Stimulated activated CD4-positive, alpha-beta T cell treated with anti-CD3 and anti-CD28 coated beads, Interleukin-4, amount 100 ng/mL, for 4 hours (primary cell): ENCODE measurements at places on chromosomes 6 and 20.

- DNase-seq, result no peak
Observed at GRCh38 chr6:114218437-114219340, 124.1 kb downstream of the HS3ST5 start.

- no peak for DNase-seq
Observed at GRCh38 chr20:60715172-60715571, 536.9 kb upstream of the CDH4 start.

- DNase-seq, result no peak
Observed at GRCh38 chr20:51185277-51185676, 162.4 kb upstream of the KCNG1 start.

- DNase-seq, result no peak
Observed at GRCh38 chr20:61835791-61836350, 229.8 kb downstream of the TAF4 start.

DNA sequence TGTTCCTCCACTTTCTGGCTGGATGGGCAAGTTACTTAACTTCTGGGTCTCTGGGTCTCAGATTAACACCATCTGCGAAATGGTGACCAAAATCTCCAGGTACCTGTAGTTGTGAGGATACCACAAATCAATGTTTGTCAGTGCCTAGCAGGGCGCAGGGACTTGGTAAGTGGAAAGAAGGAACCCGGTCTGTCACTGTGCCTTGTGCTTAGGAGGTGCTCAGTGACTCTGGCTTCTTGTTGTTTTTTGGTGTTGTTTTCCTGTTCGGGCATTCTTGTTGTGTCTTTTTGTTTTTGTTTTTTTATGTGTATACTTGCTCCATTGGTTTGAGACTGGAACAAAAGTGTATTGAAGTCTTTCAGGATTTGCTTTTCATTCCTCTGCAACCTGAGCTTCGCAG, 17.8 kb downstream of the TM9SF4 start:
- no peak for DNase-seq

- no peak for DNase-seq
Observed at GRCh38 chr6:121826156-121826810, 390.8 kb downstream of the GJA1 start.

DNA sequence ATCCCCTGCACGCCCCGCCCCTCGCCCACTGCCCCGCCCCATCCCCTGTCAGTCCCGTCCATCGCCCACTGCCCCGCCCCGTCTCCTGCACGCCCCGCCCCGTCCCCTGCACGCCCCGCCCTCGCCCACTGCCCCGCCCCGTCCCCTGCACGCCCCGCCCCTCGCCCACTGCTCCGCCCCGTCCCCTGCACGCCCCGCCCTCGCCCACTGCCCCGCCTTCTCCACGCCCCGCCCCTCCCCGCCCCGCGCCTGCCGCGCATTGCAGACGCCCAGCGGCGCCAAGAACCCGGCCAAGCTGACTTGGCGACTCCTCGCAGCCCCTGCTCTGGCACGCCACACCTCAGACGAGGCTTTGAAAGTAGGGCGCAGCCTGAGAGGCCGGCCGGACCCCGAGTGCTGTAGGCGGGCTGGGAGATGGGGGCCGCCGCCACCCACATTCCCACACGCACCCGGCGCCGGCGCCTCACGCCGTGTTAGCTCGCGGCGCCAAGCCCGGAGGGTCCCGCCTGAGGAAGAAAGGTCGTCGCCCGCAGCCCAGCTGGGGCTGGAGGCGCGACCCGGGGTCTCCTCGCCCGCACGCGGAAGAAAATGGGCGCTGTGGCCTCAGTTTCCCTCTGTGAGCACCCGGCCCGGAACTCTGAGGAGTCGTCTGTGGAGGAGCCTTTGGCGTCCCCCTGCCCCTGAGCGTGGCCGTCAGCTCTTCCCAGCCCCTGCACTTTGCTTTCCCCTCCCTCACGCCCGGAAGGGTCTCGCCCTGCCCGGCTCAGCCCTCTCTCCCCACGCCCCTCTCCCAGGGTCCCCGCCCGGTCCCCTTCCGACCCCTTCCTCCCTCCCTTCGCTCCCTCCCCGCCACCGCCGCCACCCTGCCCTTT, at the start of gene RAD21L1:
RAD21L1 (plus strand) TSS at position 262 of the 872 bp plus-strand sequence. CDS start 2,410 bp downstream, outside the sequence.
- DNase-seq, result peak; percentile 71

DNA sequence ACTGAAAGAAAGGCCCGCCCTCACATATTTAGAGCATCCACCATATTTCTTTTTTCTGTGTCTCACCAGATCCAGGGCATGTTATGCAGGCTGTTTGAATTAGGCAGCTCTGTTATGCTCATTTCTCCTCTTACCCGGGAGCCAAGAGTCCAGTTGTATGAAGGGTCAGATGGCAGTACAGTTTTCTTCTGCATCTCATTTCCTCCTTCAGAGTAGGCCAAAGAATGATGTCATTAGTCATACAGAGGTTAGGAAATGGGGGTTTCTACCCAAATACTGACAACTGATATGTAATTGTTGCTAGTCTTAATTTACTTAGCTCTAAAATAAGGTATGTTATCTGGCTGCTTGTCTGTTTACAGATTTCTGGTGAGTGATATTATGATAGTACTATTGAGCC, 130.8 kb downstream of the SOBP start:
- DNase-seq, result no peak

DNA sequence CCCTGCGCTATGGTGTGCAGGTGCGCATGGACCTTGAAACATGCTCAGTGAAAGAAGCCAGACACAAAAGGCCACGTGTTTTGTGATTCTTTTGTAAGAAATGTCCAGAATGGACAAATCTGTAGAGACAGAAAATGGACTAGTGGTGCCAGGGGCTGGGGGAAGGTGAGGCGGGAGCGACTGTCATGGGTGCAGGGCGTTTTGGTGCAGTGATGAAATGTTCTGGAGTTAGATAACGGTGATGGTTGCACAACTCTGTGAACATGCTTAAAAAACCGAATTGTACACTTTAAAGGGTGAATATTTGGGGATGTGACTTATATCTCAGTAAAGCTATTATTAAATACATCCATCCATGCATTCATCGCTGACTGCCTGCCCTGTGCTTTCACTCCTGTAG, 31.7 kb upstream of the NTSR1 start:
- DNase-seq, result no peak

DNA sequence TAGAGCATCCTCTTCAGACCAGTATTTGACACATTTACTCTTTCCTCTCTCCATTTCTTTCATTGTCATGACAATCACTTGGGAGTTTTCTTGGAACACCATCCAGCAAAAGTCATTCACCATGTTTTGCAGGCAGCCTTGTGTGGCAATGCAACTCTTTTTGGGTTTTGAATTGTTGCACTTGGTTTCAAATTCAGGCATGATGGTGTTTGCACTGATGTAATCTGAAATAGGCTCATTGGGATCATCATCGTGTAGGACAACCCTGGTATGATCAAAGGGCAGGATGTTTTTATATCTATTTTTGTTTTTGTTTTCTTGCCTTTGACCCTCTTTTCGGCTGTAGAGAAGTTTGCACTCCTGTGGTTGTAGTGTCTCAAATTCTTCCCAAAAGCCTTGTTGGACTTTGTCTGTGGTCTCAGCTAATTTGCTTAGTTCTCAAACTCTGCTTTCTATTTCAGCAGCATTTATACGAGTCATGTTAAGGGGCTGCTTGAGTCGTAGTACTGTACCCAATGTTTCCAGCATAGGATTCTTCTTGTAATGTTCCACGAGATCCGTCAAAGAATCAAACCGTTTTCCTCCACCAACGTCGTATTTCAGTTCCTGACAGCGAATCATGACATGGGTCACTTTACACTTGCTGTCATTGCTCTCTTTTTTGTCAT, 160.8 kb upstream of the TNFAIP3 start:
- DNase-seq, result no peak

GRCh38 chr6:137637121-137637520, 142.9 kb upstream of the OLIG3 start:
- DNase-seq, result no peak

- no peak for DNase-seq
Observed at GRCh38 chr6:25966711-25967110, 4.1 kb downstream of the TRIM38 start.
